ENCODE measurements at places on chromosomes 11 and 22.

- no peak for DNase-seq
Observed at GRCh38 chr11:47846998-47847397, 1.2 kb downstream of the NUP160 start.

DNA sequence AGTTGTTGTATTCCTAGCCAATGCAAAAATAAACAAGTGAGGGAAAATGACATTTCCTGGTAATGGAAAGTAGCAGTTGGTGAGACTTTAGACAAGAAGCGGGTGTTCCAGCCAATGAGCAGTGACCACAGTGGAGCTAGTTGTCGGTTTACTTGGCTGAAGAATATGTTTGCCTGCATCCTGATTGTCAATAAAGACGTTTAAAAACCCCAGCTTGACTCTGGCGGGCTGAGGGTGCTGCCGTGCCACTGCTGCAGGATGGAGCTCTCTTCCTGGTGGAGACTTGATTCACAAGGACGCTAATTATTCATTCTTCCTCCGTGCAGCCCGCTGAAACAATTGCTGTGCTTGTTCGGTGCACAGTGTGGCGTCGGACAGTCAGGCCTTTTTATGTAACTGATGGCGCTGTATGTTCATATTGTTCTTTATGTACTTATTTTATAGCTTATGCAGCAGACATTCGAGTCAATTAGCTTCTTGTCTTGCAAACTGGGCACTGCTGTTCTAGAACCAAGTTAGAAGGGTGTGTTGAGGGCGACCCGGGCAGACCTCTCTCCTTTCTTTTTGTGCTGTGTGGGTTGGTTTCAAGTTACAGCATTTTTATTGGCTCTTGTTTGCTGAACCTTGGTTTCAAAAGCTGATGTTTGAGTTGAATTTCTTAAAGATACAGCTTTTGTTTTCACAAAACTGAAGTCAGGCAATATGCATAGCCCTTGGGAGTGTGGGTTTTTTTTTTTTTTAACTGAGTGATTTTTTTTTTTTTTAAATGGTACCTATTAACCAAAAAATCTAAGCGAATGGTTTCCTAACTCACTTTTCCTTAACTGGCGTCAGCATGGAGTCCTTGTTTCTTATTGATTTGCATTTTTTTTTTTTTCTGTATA, 153.9 kb downstream of the TEAD1 start:
- DNase-seq = peak; percentile 72

GRCh38 chr11:42237701-42238235, 778.3 kb upstream of the LRRC4C start:
- peak; percentile 91 for DNase-seq

DNA sequence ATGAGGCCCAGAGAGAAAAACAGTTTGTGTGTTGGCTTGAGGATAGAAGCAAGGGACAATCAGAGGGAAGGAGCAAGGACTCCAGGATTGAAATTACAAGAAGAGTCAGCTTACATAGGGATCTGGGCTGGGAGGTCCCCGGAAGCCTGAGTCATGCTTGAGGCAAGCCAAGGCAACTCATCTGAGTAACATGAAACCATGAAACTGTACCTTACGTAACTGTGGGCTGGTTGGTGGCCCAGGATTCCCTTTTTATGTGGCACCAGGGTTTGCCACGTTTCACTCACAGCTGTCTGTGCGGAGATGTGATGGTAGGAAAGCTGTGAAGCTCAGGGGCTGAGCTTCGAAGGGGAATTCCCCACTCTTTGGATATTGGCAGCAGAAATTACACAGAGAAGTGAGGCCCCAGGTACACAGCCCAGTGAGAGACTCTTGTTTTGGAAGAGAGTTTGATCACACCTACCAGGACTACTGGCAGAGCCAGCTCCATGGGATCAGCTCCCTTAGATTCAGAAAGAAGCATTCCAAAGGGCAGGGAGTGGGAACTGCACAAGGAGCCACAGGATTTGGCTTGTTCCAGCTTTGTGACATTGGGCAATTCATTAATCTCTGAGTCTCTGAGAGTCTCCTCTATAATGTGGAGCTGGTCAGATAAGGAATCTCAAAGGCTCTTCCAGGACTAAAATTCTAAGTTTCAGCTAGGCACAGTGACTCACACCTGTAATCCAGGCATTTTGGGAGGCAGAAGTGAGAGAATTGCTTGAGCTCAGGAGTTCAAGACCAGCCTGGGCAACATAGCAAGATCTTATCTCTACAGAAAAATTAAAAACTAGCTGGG, 7.8 kb downstream of the SLC5A1 start:
- DNase-seq = peak; percentile 74

- no peak for DNase-seq
Observed at GRCh38 chr22:39017596-39018365, 3.1 kb upstream of the APOBEC3D start.

GRCh38 chr11:15710580-15711275, 596.0 kb downstream of the INSC start:
- no peak for DNase-seq

All from fibroblast of upper back skin (primary cell).